ENCODE measurements at places on chromosomes 12 and 14.

DNA sequence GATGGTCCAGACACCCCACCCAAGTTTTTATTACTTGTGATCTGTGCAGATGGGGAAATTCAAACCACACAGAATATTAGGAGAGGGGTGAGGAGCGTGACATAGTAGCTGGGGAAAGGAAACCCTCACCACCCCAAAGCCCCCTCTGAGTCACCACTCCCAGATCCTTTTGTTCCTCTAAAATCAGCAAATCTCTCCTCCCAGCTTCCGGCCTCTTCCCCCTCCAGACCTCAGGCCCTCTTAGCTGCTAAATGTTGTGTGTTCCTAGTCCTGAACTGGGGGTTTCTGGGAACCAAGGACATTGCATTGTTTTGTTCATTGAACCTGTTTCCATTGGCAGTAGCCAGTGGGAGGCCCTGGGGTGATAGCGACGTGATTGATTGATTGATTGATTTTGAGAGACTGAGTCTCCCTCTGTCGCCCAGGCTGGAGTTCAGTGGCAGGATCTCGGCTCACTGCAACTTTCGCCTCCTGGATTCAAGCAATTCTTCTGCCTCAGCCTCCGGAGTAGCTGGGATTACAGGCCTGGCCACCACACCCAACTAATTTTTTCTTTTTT is 5.9 kb upstream of the ORAI1 start:
- no peak for DNase-seq

GRCh38 chr14:47149326-47149725 is 497.7 kb upstream of the RPL10L start:
- no peak for DNase-seq

- no peak for DNase-seq
Observed at GRCh38 chr14:22380571-22381407, 208.2 kb downstream of the DAD1 start.

- DNase-seq = no peak
Observed at GRCh38 chr14:100413699-100414098, 90.6 kb downstream of the SLC25A47 start.

GRCh38 chr12:1034751-1035457 is 43.9 kb downstream of the ERC1 start:
- peak; percentile 51 for DNase-seq

- DNase-seq = no peak
Observed at GRCh38 chr12:120980800-120981368, 2.5 kb downstream of the HNF1A start.

DNA sequence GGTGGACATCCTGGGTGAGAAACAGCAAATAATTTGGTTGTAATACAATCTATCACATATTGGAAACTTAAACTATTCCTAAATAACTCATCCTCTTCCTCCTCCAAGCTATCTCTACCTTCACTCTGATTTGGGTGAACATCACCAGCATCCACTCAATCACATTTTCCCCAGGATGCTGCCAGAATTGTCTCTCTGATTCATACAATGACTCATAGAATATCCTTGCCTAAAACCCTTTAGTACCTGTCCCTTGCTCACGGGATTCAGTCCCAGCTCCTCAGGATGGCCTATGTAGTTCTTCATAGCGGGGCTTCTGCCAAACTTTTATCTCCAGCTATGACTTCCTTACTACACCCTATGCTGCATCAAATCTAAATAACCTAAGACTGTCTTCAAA is 146.8 kb downstream of the EMP1 start:
- no peak for DNase-seq

DNA sequence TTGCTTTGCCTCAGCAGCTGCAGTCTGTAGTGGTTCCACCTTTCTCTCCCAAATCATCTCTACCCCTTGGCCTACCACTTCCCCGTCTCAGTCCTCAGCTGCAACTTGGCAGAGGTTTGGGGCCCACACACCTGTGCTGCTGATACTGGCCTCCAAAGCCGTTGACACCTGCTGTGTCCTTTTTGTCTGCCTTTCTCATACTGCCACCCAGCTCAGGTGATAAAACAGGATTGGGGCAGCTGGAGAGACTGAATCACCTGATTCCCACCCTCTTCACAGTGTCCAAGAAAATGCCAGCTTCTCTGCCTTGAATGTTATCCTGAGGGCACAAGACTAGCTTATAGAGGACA is 103.7 kb downstream of the ETV6 start:
- DNase-seq = no peak

- DNase-seq = no peak
Observed at GRCh38 chr12:4270016-4270830, 3.3 kb upstream of the CCND2 start.

DNA sequence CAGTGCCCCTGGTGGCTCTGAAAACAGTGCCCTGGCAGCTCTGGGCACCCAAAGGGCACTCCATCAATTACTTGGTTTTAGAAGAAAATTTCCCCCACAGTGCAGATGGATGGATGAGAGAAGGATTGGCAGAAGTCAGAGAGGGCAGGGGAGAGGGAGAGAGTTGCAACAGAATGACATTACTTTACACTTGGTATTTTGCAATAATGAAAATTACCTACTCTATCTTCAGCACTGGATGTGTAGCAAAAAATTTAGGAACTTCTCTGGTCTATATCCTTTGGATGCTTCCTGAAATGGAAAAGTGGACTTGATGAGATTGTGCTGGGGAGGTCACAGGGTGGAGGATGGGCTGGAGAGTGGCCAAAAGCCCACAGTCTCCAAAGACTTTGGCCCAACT is 193.2 kb downstream of the CHST11 start:
- no peak for DNase-seq

- no peak for DNase-seq
Observed at GRCh38 chr12:52526511-52526951, 6.3 kb upstream of the KRT5 start.

- no peak for DNase-seq
Observed at GRCh38 chr14:70018713-70019211, 139.5 kb downstream of the SMOC1 start.

DNA sequence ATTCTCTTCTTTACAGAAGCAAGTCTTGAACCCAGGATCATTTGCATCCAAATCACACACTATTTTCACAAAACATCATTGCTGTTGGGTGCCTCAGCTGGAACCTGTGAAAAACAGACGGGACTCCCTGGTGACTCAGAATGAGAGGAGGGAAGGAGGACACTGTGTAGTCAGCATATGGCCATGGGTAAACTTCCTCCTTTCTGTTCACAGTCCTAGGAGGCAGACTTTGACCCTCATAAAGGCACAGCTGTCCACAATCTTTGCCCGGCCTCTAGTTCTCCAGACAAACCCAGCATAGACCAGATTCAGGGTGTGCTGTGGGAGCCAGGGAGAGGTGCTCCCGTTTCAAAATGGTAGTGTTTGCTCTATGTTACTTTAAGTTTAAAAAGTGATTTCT is 62.0 kb downstream of the DYRK2 start:
- no peak for DNase-seq

- DNase-seq = peak; percentile 73
Observed at GRCh38 chr12:121795034-121795968, 1.8 kb upstream of the RHOF start.

GRCh38 chr14:32980178-32980901 is 41.7 kb downstream of the NPAS3 start:
- no peak for DNase-seq

GRCh38 chr12:19553175-19553574 is 113.9 kb downstream of the AEBP2 start:
- DNase-seq = no peak

DNA sequence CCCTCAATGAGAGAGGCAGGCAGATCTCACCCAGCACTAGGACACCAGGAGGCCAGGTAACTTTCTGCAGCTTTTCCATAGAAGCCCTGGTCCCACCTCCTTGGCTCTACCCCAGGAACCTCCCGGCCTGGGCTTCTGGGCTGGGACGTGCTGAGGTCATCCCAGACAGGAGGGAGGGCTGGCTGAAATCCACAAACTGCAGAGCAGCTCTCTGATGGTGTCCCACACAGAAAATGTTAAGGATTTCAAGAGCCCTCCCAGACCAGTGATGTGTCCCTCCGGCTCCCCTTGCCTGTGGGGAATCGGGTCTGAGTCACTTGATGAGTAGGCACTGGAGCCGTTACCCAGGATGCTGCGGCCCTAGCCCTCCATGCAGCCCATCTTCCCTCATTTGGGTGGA is 124.1 kb downstream of the ESRRB start:
- no peak for DNase-seq

GRCh38 chr14:61125867-61126572 is 145.0 kb downstream of the SLC38A6 start:
- DNase-seq = no peak

DNA sequence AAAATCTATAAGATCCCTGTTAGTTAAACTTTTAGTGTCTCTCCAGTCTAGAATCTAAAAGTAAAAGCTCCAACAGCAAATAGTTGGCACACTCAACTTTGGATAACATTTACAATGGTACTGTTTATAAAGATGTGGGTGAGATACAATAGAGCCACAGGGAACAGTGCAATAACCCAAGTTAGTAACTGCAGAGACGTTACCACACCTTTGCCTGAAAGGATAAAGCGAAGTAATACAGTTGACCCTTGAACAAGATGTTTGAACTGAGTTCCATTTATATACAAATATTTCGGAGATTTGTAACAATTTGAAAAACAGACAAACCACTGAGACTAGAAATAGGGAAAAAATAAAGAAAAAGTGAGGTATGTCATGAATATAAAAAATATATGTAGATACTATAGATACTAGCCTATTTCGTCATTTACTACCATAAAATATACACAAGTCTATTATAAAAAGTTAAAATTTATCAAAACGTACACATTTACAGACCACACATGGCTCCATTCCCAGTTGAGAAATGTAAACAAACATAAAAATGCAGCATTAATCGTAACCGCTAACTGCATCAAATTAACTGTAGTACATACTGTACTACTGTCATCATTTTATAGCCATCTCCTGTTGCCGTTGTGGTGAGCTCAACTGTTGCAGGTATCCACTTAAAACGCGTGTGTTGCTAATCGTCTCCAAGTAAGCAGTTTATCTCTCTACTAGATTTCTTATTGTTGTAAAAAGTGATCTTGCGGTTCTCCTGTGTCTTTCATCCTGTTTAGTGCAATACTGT is 56.5 kb upstream of the HIF1A start:
- DNase-seq = no peak

- DNase-seq = no peak
Observed at GRCh38 chr12:75815756-75816155, 215.8 kb downstream of the PHLDA1 start.

DNA sequence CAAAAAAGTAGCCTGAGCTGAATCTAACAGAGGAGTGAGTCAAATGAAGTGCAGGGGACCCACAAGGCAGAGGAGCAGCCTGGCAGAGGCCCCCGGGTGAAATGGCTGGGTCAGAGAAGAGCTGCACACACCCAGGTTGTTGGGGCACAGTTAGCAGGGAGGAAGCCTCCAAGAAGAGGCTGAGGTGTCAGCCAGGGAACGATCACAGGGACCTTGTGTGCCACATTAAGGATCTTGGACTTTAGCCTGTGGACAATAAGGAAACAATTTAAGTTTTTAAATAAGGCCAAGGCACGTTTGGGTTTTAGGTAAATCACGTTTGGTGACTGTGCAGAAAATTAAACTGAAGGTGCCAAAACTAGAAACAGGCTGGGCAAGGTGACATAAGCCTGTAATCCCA is 35.1 kb downstream of the OR10P1 start:
- no peak for DNase-seq

DNA sequence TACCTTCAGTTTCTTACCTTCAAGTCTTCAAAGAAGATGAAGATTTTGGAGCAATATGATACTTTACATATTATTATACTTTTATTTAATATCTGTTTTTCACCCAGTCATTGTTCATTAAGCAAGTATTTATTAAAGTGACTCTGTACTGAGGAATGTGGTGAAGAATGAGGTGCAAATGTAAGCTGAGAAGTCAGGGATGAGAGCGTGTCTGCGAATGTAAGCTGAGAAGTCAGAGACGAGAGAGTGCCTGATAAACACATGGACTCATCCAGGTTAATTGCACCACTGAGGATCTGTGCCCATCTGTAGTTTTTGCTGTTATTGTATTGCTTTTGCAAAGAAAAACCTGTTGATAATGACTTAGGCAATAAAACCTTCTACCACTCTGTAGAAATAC is 211.9 kb upstream of the FAR2 start:
- DNase-seq = no peak

DNA sequence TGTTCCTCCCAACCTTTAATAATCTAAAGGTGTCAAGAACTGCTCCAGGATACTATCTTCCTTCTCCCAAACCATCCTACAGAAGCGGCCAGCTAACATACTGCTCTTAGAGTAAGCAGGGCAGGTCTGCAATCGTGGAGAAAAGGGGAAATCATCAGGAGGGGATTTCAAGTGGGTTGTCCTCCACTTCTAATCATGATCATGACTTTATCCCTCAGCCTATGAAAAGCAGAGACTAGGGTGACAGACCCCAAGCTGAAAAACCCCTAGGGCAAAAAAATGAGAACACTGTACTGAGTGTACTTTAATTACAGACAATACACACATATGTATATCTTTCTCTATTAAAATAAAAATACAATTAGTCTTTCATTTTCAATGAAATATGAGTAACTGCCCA is 13.9 kb downstream of the DUSP16 start:
- no peak for DNase-seq

GRCh38 chr12:1797011-1797901 is 23.1 kb upstream of the LRTM2 start:
- DNase-seq = no peak

DNA sequence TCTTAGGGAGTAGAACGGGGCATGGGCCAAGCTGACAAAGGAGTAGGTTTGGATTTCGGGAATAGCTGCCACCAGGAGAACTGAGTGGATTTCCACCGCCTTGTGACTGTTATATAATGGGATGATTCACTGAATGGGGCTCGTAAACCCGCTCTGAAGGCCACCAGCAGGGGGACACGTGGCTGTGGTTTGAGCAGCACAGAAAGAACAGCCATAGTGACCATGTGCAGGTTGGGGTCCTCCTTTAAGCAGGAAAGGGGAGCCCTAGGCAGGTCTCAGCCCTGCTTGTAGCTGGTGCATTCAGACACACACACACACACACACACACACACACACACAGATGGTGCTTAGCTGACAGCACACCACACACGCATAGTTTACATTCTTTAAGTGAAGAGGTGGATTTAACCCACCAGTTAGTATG is 8.6 kb upstream of the ASB2 start:
- no peak for DNase-seq

DNA sequence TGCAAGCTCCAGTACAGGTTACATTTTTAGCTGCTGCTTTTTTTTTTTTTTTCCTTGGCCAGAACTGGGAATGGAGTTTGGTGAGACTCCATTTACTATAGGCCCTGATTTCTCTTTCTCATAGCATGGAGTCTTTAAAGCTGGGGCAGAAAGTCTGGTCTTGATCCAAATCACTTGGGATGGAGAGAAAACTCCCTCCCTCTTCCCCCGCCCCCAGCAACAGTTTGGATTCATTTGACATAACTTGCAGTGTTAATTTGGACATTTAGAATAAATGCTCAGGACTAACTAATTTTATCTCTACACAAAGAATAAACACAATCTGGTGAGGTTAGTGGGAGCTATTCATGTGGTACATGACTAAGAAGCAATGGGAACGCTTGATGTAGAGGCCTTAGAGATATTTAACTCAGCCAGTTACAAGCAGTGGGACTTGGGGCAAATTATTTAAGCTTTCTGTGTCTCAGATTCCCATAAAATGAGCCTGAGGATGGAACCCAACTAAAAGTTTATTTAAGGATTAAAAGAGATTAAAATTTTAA is 107.3 kb upstream of the ARHGAP5 start:
- DNase-seq = no peak
